ENCODE measurements at places on chromosomes 4 and X. TPM values are rescaled to one million over a fixed set of nuclear protein-coding genes. Genes with fewer than 3 reads are reported as not detected.
A peak's percentile ranks its signal among the peaks of the same experiment; 100 is the strongest.

- peak; percentile 82 for DNase-seq
These were observed 543 bp upstream of the SLC10A7 start for GRCh38 chr4:146522098-146522868.

- DNase-seq: no peak
These were observed 183.2 kb upstream of the WDFY3 start for GRCh38 chr4:85149676-85150075.

DNA sequence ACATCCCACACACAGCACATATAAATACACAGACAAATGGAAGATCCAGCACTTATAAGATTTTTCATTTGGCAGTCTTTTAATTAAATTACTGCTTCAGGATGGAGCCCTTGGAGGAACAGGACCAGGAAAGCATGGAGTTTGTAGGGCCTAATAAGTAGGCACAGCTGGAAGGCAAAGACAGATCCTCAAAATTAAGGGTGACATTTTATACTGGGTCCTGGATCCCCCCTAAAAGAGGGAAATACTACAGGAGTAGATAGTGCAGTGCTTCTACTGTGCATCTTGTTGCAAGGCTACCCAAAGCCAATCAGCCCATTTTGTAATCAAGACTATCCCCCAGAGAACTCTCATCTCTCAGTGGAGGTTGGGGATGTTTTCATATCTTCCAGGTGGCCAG, 1860.7 kb upstream of the PCDH10 start:
- DNase-seq: no peak

DNA sequence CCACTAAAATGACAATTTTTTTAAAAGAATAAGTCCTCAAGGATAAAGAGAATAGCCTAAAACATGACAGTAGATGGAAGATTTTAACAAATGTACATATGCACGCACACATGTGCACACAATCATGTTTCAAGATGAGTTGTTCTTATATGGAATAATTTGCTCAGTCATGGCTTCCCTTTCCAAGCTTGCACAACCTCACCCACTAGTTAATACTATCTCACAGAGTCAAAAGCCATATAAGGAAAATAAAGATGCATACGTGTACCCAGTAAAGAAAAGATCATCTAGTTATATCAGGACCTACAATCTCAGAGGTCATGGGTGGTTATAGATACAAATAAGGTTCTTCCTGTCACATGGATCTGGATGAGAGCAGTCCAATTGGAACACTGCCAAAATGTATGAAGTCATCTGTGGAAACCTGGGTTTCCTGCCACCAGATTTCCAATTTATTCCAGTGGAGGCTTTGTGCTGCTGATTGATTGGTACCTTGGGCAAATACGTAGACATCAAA, 56.1 kb downstream of the FAM13A start:
- DNase-seq: no peak

The C4orf50 gene
- 0.25 TPM for total RNA-seq

The IQSEC2 gene
- total RNA-seq: 1.5 TPM
